SJCRH30 (cell line): ENCODE measurements at places on chromosomes 1 and 21.

GRCh38 chr1:247247568-247247967, 8.3 kb upstream of the VN1R5 start:
- DNase-seq, result no peak

DNA sequence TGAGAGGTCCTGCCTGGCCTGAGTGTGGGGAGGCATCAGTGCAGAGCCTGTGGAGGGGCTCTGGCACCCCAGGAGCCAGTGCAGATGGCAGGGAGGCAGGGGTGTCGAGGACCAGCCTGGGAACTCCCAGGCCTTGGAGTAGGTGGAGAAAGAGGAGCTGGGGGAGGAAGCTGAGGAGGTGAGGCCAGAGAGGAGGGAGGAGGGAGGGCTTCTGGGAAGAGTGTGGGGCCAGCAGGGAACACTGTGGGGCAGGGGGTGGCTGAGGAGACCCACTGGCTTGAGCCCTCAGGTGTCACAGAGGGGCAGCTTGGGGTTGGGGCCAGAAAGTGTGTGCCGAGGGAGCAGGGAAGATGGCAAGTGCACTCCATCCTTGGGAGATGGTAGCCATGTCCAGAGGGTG, 3.8 kb downstream of the COQ8A start:
- DNase-seq, result no peak

DNA sequence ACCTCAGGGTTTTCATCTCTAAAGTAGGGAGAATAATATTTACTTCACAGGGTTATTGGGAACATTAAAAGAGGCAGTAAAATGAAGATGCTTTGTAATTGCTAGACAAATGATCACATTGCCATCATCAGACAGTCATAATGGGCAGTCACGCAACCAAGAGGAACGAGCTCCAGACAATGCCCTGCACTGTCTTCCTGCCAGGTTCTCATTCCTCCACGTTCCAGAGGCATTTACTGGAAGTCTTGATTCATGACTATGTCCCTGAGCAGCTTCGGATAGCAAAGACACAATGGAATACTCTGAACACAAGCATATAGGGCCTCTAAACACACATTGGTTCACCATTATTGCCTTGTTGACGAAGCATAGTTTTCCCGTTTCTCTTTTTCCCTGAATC, 389.7 kb downstream of the NTNG1 start:
- DNase-seq, result no peak

- no peak for DNase-seq
These were observed 9.3 kb downstream of the CTH start for GRCh38 chr1:70420320-70420719.

DNA sequence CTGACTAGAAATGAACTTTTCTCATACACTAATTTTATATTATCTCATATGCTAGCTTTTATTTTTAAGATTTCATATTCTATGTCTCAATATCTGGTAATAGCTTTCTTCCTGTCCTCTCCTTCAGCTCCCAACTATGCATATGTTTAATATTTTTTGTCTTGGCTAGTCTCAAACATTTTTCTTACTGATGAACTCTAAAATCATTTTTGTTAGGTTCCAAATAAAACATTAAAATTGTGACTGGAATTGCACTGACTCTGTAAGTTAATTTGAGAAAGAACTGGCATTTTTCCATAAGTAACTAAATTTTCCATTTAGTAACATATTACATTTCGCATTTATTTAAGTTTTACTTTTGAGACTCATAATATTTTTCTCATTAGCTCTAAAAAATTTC, 368.5 kb upstream of the DPYD start:
- DNase-seq, result no peak
